ENCODE measurements at places on chromosomes 12 and 14. TPM values are rescaled to one million over a fixed set of nuclear protein-coding genes. Genes with fewer than 3 reads are reported as not detected.

Gene FOXG1
- not detected for total RNA-seq

Gene ACOT6
- not detected for total RNA-seq

Gene DEGS2
- total RNA-seq: 2.2 TPM

Gene CARMIL3
- total RNA-seq: not detected

Gene TRPV4
- total RNA-seq: 0.44 TPM

Gene TCP11L2
- 21.6 TPM for total RNA-seq

Gene IPO8
- total RNA-seq: 43.5 TPM

Gene ALDH1L2
- 10.7 TPM for total RNA-seq

Gene ISCU
- total RNA-seq: 269 TPM

Gene MSI1
- 0.22 TPM for total RNA-seq

Gene SAMD15
- total RNA-seq: 1.1 TPM

Gene EXOC5
- total RNA-seq: 43.5 TPM

Gene CLEC14A
- total RNA-seq: 61.8 TPM

Gene OLR1
- total RNA-seq: 18.1 TPM

Gene VRTN
- not detected for total RNA-seq

Gene TAS2R8
- total RNA-seq: not detected

Gene LRRK2
- total RNA-seq: 34.5 TPM

Gene PTPRR
- total RNA-seq: not detected

Gene OAS2
- total RNA-seq: 3.1 TPM

Gene SCYL2
- total RNA-seq: 51.6 TPM

Gene NAA30
- total RNA-seq: 12.1 TPM

Gene ADSS1
- total RNA-seq: 11.4 TPM

Gene PTGER2
- total RNA-seq: 2.2 TPM

Gene POTEM
- not detected for total RNA-seq

Gene LGR5
- total RNA-seq: 11.1 TPM

Gene STAT6
- total RNA-seq: 140 TPM

Gene SLC38A2
- total RNA-seq: 440 TPM

Gene DYNLL1
- 306 TPM for total RNA-seq

Gene TAS2R9
- not detected for total RNA-seq

Gene GCN1
- 138 TPM for total RNA-seq

Gene GZMB
- total RNA-seq: not detected

Gene SIRT4
- 5.7 TPM for total RNA-seq

Gene BIN2
- 2.8 TPM for total RNA-seq

Gene CACNA2D4
- total RNA-seq: 11.7 TPM

Gene PTPN6
- total RNA-seq: 14.3 TPM

Gene HOTAIR
- 0.30 TPM for total RNA-seq

Gene NKX2-1
- not detected for total RNA-seq

Gene SYCP3
- total RNA-seq: not detected

Gene NFE2
- total RNA-seq: not detected

Gene GALNT6
- 6.3 TPM for total RNA-seq

Gene LTBP2
- total RNA-seq: 276 TPM

Gene RPL10L
- total RNA-seq: not detected

Gene KRT75
- not detected for total RNA-seq

Gene KRT2
- total RNA-seq: not detected

Gene SLCO1A2
- total RNA-seq: not detected

Measured in tibial nerve (tissue), 4 donors.